Bone marrow (tissue), 2 donors: ENCODE measurements at places on chromosomes 7 and 10.

GRCh38 chr7:24346716-24347115 lies 62.7 kb downstream of the NPY start:
- DNase-seq, result no peak

DNA sequence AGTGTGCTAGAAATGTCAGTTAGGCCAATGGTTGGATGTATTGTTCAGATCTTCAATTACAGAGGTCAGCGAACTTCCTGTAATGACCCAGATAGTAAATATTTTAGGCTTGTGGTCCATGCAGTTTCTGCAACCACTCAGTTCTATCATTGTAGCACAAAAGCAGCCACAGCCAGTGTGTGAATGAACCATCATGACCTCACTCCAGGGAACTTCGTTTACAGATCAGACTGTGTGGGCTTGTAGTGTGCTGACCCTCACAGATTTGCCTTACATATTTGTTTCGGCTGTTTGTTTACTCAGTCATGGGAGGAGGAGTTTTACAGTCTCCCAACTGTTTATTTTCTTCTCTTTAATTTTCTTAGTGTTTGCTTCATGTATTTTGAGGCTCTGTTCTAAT lies 55.4 kb downstream of the LANCL2 start:
- DNase-seq, result no peak

DNA sequence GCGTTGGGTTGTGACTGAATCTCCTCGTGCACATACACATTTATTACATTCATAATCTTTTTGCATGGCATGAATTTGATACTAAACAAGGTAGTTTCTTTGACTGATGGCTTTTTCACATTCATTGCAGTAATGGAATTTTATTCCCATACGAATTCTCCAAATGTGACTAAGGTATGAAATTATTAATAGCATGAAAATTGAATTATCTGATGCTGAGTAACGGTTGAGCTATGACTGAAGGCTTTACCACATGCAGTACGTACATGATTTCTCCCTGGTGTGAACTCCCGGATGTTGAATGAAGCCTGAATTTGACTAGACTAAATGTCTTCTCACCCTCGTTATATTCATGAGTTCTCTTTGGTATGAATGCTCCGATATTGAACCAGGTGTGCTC lies 104.4 kb upstream of the C1GALT1 start:
- DNase-seq, result no peak

GRCh38 chr10:10538326-10538725 lies 479.3 kb upstream of the CELF2 start:
- DNase-seq, result no peak

GRCh38 chr10:21336476-21337170 lies 188.9 kb downstream of the SKIDA1 start:
- no peak for DNase-seq

DNA sequence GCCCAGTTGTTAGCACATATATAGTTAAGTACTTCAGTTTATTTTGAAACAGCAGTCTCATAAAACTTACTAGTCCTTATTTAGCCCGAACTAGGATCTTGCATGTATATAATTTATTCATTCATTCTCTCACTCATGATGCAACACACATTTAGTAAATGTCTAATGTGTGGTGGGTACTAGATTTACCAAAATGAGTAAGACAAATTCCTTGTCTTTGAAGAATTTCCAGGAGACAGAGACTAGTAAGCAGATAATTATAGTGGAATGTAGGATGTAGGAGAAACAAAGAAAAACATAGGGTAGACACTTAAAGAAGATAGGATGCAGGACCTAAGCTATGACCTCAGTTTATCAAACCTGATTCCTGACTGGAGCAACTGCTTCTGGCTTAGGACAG lies 120.2 kb upstream of the AMPH start:
- DNase-seq, result no peak

- DNase-seq, result no peak
Measured at GRCh38 chr7:41312235-41312634, 390.7 kb downstream of the INHBA start.

GRCh38 chr10:29879862-29880261 lies 179.5 kb downstream of the JCAD start:
- no peak for DNase-seq

GRCh38 chr10:112361951-112362751 lies 11.8 kb upstream of the ACSL5 start:
- no peak for DNase-seq

DNA sequence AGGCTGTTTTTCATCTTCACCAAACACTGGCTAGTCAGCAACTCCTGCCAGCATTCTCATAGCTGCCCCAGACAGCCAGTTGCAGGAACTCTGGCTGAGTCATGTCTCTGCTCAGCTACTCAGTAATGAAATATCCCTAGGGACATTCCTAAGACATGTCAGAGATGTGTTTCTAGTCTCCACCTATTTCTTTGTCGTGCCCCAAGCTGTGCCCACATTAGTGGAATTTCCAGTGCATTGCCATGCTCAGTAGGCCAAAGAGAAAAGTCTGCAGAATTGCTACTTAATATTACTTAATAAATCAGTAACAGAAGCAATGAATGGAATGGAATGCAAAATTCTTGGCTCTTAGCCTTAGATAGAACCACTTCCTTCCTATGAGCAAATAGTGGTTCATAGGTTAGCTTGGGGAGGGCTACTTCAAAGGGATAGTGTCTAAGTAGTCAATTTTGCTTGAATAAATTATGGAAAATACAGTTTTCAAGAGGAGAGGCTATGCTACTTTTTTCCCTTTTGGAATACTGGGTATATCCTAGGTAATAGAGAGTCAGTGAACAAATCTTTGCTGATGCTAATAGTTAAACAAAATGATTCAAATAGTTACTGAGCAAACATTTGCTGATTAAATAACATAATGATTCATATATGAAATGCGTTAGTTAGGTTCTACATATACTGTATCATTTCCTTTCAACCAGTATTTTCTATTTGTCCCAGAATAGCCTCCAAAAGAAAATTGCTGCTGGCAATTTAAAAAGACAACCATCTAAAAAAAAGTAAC lies 23.6 kb upstream of the SEMA3C start:
- no peak for DNase-seq

- DNase-seq, result no peak
Measured at GRCh38 chr10:129962872-129963640, 1.0 kb downstream of the EBF3 start.

- no peak for DNase-seq
Measured at GRCh38 chr10:111425459-111425858, 348.6 kb downstream of the ADRA2A start.

DNA sequence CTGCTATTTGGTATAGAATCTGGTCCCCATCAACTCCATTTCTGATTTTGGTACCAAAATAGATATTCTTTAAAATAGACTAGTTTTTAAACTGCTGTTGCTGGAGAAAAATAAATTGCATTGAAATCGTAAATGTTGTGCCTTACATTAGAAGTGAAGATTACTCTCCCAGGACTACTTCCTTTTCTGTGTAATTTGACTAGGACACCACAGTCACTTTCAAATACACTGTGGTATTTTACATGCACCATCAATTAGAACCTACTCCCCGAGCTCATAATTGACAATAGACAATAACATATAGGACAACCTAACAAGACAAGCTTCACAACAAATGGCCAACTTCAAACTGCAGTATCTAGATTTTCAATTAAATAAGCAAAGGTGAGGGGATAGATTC lies 211.5 kb downstream of the DGKB start:
- DNase-seq, result no peak

GRCh38 chr7:2681929-2682799 lies 5.8 kb upstream of the AMZ1 start:
- DNase-seq, result no peak

DNA sequence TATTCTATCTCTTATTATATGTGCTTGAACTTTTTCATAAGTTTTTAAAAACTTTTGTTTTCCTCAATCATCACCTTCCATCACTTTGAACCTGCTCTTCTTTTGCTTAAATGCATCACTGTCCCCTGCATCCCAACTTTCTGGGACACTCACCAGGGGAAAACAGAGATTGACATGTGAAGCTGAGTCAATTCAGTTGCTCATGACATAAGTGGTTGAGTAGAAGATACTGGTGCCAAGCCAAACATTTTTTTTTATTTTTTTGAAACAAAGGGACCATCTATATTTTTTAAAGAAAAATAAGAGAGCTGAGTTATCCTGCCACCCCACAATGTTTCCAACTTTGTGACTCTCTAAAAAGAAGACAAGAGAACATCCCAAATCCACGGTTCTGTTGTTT lies 61.8 kb upstream of the AHR start:
- no peak for DNase-seq

DNA sequence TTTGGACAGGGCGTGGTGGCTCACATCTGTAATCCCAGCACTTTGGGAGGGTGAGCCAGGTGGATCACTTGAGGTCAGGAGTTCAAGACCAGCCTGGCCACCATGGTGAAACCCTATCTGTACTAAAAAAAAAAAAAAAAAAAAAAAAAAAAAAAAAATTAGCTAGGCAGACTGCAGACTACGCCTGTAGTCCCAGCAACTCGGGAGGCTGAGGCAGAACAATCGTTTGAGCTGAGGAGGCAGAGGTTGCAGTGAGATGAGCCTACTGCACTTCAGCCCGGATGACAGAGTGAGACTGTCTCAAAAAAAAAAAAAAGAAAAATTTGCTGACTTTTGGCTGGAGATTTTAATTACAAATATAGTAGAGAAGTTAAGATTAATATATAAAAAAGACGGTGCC lies 104.0 kb downstream of the HIPK2 start:
- DNase-seq, result no peak

GRCh38 chr7:55992346-55992745 lies 28.0 kb downstream of the NIPSNAP2 start:
- DNase-seq, result peak; percentile 3

DNA sequence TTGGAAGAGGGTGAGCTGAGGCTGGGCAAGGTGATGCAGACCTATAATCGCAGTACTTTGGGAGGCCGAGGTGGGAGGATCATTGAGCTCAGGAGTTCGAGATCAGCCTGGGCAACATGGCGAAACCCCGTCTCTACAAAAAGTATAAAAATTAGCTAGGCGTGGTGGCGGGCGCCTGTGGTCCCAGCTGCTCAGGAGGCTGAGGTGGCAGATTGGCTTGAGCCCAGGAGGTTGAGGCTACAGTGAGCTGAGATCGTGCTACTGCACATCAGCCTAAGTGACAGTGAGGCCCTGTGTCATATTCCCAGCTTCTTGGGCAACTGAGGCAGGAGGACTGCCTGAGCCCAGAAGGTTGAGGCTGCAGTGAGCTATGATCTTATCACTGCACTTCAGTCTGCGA lies 13.6 kb downstream of the BMPR1A start:
- DNase-seq, result no peak

DNA sequence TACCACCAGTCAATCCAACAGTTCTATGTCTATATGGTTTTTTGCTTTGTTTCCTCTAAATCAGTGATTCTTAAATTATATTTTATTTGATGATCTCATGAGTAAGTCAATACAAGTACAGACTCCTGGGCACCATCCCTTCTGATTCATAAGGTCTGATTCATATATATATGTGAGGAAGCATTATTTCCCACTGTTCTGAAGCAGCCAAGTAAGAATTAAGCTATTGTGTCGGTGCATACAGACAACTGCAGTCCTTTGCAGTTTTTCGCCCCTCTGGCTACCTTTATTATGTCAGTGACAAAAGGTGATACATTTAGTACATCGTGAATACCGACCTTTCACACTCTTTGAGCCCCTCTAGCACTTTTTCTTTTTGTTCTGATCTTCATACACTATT lies 1079.6 kb upstream of the C7orf33 start:
- DNase-seq, result no peak

- no peak for DNase-seq
Measured at GRCh38 chr7:99112097-99112496, 31.8 kb downstream of the SMURF1 start.

GRCh38 chr7:29946428-29947186 lies 43.0 kb downstream of the SCRN1 start:
- DNase-seq, result no peak

DNA sequence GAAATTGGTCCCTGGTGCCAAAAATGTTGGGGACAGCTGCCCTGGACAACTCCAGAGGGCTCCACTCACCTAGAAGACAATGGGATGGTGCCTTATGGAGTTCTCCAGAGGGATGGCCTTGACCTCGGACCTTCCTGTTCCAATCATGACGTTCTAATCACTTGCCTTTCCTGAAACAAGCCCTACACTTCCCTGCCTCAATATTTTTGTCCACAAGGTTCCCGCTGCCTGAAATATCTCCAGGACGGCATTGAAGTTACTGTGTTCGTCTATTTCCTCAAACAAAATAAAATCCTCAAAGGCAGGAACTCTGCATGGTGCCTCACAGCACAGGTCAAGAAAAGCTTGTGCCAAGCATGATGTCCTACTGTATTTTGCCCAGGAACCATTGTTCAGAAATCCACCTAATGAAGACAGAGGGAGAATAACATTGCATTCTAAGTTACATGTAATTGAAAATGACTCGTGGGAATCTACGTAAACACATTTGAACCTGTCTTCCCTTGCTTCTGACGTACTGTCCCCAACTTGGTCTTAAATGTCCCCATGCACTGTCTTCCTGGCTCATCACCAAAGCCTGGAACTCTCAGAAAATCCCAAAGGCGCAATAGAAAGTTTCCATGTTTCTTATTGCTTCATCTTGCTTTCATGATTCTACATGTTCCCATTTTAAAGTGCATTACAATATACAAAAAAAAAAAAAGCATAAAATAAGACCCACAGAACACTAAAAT lies 342.3 kb upstream of the NRP1 start:
- DNase-seq, result no peak

- no peak for DNase-seq
Measured at GRCh38 chr7:16315280-16315679, 106.1 kb downstream of the CRPPA start.

- DNase-seq, result no peak
Measured at GRCh38 chr10:60107308-60107976, 201.1 kb upstream of the CCDC6 start.

DNA sequence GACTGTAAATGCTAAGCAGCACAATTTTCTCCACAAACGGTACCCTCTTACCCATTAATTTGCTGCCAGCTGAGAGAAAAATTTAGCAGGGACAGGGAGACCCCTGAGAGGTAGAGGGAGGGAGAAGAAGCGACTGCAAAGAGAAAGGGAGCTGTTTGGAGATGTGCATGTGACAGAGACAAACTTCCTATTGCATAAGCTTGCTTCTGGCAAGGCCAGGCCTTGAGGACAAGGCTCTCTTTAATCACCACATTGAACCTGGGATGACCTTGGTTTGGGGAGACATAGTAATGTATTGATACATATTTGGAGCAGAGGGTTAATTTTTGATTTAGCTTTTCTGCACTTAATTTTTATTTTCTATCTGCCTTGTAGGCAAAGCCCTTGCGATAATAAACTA lies 31.1 kb upstream of the HIBADH start:
- no peak for DNase-seq

DNA sequence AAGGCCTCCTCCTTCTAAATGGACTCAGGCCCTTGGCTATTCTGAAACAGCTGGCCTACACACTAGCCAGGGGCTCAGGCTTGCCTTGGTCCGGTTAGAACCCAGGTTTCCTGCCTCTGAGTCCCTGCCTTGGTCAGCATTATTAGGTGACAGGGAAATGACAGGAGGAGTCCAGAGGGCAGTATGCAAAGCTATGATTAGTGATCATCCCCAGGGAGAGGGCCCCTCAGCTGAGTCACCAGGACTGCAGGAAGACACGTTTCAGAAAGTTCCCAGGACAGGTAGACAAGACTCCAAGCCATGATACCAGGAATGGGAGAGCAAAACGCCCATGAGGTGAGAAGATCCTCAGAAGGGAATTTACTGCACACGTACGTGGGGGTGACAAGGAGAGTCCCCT lies 301.1 kb upstream of the COBL start:
- DNase-seq, result no peak

GRCh38 chr7:107980671-107981190 lies 22.2 kb downstream of the LAMB1 start:
- DNase-seq, result no peak

GRCh38 chr10:75600833-75601232 lies 169.4 kb downstream of the LRMDA start:
- DNase-seq, result no peak
